ENCODE measurements at places on chromosomes 11 and 22. TPM values are rescaled to one million over a fixed set of nuclear protein-coding genes. Genes with fewer than 3 reads are reported as not detected.

DNA sequence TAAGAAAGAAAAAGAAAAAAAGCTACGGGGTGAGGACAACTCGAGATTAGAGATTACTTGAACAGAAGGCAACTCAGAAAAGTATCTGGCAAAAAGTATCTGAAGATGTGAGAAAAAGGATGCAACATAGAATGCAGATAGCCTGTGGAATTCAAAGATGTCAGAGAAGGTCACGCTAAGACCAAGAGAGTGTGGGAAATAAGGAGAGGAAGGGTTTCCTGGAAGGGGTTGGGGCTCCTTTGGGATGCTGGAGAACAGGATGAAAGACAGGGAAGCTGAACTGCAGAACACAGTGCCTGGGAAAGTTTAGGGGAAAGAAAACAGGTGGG lies 1.2 kb downstream of the GUCY1A2 start:
- no peak for DNase-seq

- no peak for DNase-seq
Observed at GRCh38 chr22:30519842-30520425, 14.4 kb upstream of the SEC14L4 start.

GAS2L1 gene
- 16.8 TPM for polyA plus RNA-seq

MIOX gene
- polyA plus RNA-seq, result 0.05 TPM

- no peak for DNase-seq
Observed at GRCh38 chr11:37500425-37500824, 902.4 kb upstream of the RAG2 start.

GRCh38 chr11:416757-417621 lies 2.2 kb upstream of the SIGIRR start:
- DNase-seq, result no peak

DNA sequence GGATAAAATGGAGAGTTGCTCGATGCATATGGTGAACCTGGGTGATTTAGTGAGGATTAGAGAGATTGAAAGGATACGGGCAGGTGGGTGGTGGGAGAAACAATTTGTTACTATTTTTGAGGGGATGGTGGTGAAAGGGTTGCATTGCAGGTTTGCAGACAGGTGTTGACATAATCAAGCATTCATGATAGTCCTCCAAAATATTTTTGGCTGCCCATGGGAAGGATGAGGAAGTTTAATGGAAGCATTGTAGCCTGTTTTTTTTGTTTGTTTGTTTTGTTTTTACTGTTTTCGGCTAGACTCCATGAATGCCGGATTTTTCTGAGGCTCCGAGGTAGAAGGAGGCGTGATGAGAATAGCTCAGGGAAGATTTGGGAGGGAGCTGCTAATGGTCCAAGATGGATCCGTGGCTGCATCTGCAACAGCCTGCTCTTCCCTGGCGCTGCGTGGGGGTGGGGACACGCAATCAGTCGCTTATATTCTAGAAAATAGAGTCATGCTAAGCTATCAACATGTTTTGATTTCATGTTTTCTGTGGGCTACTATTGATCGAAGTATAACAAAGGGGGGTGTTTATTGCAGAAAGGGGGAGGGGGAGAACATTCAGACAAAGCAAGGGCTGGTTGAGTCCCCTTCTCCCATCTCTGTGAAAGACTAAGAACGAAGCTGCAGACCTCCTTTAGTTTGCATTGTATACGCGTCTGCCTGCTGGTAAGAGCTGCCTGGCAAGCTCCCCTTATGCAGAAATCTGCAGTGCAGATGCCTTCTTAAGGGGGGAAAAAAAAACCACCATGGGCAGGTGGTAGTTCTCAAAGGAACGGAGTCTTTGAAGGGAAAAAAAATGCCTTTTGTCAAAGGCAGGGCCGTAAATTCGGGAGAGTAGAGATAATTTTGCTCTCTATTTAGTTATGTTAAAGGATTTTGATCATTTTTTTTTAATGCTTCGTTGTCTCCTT lies 1.0 kb downstream of the RTN3 start:
- DNase-seq, result peak; percentile 55

DNA sequence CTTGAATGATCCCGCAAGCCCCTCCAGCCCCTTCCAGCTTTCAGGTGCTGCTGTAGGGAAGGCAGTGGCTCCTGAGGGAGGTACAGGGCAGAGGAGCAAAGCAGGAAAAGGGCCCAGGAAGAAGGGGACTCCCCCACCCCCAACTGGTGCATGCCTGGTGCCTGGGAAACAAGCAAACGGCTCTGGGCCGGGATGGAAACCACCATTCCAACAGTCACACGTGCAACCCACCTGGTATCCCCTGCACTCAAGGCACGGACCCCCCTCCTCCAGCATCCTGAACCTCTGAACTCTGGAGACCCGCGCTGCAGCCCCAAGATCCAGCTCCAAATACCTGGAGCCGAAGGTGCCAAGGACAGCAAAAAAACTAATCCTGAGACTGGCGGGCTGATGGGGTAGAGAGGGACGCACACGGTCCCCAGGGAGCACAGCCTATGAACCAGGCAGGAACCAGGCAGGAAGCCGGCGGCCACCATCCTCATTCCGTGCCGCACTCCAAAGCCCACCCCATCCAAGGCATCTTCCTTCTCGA lies 537 bp downstream of the SCN4B start:
- no peak for DNase-seq

SCGB1A1 gene
- not detected for polyA plus RNA-seq

- DNase-seq, result no peak
Observed at GRCh38 chr22:33575041-33575440, 345.2 kb downstream of the LARGE1 start.

DNA sequence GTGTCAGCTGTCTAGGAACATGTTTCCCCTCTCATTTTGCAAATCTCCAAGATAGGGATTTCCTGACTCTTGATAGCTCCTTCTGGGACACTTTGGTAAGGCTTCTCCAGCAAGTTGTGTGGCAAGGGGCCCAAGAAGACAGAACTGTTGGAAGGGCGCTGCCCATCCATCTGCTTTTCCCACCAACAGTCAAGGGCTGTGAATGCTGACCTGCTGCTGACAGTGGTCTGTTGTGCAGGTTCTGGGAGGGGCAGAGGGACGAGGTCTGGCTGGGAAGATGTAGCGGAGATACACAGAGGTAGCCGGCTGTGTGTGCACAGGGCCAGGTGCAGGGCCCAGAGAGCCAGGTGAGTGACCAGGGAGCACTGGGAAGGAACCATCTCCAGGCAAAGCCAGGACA lies 12.2 kb downstream of the BCR start:
- DNase-seq, result no peak

- peak; percentile 78 for DNase-seq
Observed at GRCh38 chr11:128956401-128957201, 13.9 kb upstream of the TP53AIP1 start.

DNA sequence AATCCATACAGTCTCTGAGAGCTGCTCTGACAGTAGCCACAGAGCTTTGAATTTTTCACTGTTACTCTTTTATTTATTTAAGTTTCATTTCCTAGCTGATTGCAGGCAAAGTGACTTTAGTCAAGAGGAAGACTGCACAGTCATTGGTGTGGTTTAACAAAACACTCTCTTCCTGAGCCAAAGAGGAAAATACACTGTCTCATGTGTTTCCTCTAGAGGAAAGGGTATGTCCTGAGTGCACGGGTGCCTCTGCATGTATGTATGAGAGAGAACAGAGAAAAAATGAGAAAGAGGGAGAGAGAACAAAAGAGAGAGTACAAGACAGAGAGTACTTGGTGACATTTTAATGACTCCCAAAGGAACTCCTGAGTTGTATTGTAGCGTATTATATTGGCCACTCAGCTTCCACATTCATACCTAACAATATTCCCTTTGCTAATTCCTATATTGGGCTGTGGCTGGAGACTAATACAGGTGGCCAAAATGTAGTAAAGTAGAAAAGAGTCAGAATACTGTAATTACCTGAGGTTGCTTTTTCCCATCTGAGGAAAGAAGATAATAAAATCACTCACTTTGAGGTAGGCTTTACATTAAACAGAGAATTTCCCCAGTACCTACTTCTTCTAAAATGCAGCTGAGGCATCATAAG lies at the start of gene OR4D9:
OR4D9 (plus strand) TSS at position 599 of the 649 bp plus-strand sequence. CDS start 3,374 bp downstream, outside the sequence.
- DNase-seq, result no peak

ASCL2 gene
- not detected for polyA plus RNA-seq

GRCh38 chr11:76228071-76228874 lies 22.0 kb upstream of the WNT11 start:
- DNase-seq, result no peak

- DNase-seq, result no peak
Observed at GRCh38 chr11:12831471-12832202, 157.4 kb downstream of the TEAD1 start.

KLHL35 gene
- polyA plus RNA-seq, result 1.7 TPM

DNA sequence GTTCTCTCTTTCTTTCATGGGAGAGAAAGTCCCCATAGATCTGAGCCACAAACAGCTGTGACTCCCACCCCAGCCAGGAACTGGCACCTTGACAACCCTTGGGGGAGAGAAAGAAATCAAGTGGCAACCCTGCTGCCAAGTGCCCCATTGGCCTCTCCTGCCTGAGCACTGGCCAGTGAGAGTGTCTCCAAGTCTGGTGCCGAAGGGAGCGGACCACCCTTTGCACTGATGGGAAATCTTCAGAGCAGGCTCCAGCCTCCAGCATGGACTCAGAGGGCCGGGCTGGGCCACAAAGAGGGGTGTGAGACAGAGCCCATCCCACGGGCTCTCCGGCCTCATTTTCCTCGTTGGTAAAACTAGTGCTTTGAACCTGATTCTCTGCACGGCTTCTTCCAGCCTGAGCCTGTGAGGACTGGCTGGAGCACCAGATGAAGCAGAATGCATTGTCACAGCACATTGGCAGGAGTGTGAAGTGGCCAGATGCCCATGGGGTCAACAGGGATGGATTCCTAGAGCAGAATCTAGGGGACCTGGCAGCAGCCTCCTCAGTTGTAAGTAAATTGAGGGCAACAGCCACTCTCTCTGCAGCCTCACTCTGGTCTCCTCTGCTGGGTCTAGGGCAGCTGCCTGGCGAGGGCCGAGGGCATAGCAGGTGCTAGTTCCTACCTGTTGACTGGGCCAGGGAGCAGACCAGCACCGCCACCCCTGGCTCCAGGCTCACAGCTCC lies 81.4 kb downstream of the TRIM29 start:
- no peak for DNase-seq

- DNase-seq, result no peak
Observed at GRCh38 chr11:24145411-24145810, 351.4 kb upstream of the LUZP2 start.

- DNase-seq, result no peak
Observed at GRCh38 chr22:49364398-49364797, 463.3 kb downstream of the BRD1 start.

C11orf52 gene
- polyA plus RNA-seq, result not detected

DNA sequence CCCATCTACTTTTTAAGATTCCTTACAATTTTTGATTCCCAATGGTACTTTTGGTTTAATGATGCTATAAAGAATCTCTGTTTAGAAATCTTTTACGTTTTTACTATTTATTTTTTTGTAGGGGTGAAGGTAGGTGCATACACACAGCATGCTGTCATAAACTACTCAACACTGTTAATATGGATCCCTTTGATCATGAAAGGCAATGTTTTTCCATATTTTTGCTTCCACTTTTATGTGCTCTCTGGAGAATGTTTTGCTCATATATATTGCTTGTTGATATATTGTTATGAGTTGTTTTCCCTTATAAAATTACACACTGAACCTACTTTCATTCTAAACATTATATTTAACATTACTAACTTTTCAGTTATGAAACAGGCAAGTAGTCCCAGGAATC lies 123.6 kb upstream of the TP53AIP1 start:
- no peak for DNase-seq

DNA sequence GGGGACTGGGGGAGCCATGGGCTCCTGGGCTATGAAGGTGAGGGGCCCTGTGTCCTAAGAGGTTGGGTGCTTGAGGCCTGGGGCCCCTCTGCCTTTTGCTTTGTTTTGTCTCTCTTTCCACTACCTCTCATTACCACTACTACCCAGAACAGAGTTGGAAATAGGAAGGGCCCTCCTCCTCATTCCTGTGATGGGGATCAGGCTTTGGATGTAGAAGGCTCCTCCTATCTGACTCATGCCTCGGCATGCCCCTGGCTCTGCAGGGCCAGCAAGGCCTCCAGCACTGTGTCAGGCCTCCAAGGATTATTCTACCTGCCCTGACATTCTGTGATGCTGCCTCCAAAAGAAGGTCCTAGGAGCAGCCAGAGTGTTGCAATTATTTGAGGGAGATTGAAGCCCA lies 766 bp downstream of the IZUMO1R start:
- DNase-seq, result no peak

- peak; percentile 86 for DNase-seq
Observed at GRCh38 chr22:50058906-50059880, 1.1 kb upstream of the TTLL8 start.

MS4A3 gene
- polyA plus RNA-seq, result not detected

GRCh38 chr11:94185416-94186084 lies 56.9 kb downstream of the PANX1 start:
- no peak for DNase-seq

GRCh38 chr11:81852896-81853295 lies 880.8 kb downstream of the FAM181B start:
- DNase-seq, result no peak

DNA sequence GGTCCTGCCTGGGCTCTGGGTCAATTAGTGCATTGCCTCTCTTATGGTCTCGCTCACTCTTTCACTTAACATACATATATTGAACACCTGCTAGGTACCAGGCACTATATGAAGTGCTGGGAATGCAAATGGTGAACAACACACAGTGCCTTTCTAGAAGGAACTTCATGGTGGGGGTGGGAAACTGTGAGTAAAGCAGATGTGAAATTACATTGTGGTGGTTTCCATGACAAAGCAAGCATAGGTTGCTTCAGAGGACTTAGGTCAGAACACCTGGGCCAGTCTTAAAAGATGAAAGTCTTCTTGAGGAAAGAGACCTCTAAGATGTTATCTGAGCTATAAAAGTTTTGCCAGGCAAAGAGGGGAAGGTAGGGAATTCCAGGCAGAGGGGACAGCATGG lies 231.3 kb downstream of the BUD13 start:
- no peak for DNase-seq

DNA sequence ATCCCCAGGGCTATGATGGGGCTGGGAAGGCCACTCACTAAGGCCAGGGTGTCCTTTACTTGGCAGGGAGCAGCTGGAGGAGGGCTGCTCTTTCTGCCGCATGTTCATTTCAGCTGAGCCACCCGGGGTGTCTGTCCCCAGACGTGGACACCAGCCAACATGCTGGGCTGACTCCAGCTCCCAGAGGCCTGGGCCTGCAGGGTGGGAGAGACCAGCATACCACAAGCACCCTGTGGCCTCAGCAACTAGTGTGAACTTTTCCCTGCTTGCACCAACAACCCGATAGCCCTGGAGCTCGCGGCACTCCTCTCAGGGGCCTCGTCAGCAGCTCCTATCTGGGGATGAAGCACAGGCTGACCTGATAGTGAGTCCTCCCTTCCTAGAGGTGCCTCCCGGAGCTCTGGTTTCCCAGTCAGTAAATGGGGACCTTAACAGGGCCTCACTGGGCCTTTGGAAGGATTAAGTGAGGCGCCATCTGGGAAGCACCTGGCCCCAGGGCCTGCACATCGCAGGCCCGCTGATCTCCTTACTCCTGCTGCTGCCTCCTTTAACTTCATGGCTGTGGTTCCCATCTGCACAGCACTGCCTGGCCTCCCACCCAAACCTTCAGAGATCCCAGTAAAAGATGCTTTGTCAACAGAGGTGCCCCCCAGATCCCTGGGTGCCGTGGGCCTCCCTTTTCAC lies 83.4 kb downstream of the GALNT18 start:
- peak; percentile 77 for DNase-seq

GRCh38 chr22:42397332-42398249 lies 34.6 kb downstream of the NFAM1 start:
- DNase-seq, result no peak

Data from SK-N-SH (cell line).